AG20443 (cell line): ENCODE measurements at places on chromosomes 3 and 15.

DNA sequence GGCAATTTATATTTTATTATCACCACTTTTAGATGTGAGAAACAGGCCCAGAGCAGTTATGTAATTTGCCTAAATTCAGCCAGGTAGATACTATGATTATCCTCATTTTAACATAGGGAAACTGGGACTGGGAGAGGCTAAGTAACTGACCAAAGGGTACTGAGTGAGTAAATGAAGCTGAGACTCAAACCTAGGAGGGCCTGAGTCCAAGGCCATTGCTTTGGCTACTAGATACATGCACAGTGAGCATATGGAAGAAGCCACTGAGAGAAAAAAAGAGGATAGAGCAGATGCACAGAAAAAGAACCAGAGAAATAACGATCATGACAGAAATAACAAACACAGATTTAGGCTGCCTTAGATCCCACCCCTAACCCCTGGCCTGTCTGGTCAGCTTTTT lies 33.6 kb downstream of the USF3 start:
- DNase-seq, result no peak

DNA sequence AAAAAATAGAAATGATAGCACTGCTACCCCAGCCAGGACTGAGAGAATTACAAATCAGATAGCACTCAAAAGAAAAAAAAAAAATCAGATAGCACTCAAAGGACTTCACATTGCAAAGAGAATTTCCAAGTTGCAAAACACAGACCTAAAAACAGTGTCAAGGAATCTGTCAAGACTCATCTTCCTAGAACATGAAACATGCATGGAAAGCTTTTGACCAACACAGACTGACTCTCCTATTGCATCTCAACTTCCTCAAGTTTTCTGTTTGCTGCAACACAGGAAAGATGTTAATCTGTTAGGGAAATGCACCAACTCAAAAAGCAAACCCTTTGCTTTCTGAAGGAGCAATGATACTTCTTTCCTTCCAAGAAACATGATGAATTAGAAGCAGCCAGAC lies 42.3 kb downstream of the RAB27A start:
- no peak for DNase-seq

- peak; percentile 65 for DNase-seq
Measured at GRCh38 chr3:145952536-145952935, 208.4 kb downstream of the PLOD2 start.

GRCh38 chr3:68176600-68176999 lies 522.2 kb upstream of the SUCLG2 start:
- no peak for DNase-seq

GRCh38 chr3:140943781-140944552 lies 2.3 kb downstream of the SLC25A36 start:
- DNase-seq, result no peak

DNA sequence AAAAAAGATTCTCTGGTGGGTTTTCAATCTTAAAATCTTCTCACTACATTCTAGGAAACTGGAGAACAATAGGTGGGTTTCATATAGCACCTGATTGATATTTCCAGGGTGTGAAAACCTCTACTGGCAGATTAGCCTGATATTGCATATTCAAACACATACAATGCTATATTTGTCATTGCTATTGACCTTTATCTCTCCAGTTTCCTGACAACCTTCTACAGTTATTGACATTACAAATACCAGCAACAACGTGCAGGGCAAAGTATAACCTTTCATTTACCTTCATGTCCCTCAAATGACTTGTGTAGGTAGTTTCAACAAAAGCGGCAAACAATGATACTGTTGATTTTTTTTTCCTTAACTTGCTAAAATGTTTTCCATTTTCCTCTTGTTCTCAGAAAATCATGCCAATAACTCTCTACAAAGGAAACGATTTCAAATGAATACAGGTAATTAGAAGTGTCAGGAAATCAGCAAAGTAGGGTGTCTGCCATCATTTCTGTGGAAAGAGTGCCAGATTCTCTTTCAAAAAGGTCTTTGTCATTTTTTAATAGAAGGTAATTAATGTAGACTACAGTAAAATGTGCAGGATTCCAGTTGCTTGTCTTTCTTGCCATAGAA lies 72.6 kb upstream of the CDIN1 start:
- DNase-seq, result no peak

- no peak for DNase-seq
Measured at GRCh38 chr15:79332824-79333510, 22.1 kb downstream of the TMED3 start.

- DNase-seq, result peak; percentile 92
Measured at GRCh38 chr15:101201411-101202174, 50.3 kb downstream of the CHSY1 start.

- no peak for DNase-seq
Measured at GRCh38 chr15:71612397-71612722, 198.0 kb upstream of the NR2E3 start.
